ENCODE measurements at places on chromosomes 1 and 21. TPM values are rescaled to one million over a fixed set of nuclear protein-coding genes. Genes with fewer than 3 reads are reported as not detected.

Gene FLVCR1
- 18.3 TPM for total RNA-seq

Gene AMIGO1
- total RNA-seq: 1.1 TPM

Gene RBP7
- total RNA-seq: 5.2 TPM

Gene CTH
- total RNA-seq: 1.5 TPM

Gene CCDC190
- total RNA-seq: not detected

Gene NOS1AP
- total RNA-seq: 0.51 TPM

Measured in A549 treated with CORT108297 at 1 μM for 4 hours (cell line).